Small intestine (tissue), 16 donors: ENCODE measurements at places on chromosomes 5 and 9. TPM values are rescaled to one million over a fixed set of nuclear protein-coding genes. Genes with fewer than 3 reads are reported as not detected.
A peak's percentile ranks its signal among the peaks of the same experiment; 100 is the strongest.

OR13C9 gene
- polyA plus RNA-seq, result not detected

DNA sequence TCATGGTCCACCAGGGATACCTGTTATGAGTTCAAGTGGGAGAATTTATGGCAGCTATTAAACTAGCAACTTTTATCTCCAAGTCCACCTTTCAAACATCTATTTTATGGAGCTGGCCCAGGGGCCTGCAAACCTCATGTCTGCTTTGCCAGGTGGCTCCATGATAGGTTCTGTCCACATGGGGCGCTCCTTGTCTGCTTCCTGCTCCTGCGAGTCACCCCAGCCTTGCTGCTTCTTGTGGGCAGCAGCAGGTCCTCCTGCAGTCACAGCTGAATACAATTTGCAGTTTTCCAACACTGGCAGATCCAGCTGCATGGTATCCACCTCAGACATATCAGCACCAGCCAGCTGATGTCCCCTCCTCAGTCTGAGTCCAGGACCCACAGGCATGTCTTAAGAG is 39.6 kb upstream of the FRRS1L start:
- DNase-seq, result peak; percentile 20

ZNF367 gene
- 0.54 TPM for polyA plus RNA-seq

HAVCR2 gene
- 2.3 TPM for polyA plus RNA-seq

DNA sequence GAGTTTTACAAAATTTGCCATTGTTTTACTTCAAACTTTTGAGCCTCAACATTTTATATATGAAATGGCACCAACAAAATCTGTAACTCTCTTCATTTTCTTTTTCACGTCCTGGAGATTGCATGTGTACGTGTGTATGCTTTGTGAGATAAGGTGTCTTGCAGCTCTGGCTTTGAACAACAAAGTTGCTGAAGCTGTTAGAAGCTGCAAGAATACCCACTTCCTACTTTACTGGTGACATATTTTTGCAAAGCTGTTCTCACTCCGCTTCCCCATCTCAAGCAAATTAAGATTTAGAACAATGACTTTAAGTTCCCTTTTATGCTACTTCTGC is 41.8 kb downstream of the FYB1 start:
- DNase-seq, result no peak

SH3GL2 gene
- not detected for polyA plus RNA-seq

MTMR12 gene
- polyA plus RNA-seq, result 19.2 TPM

- no peak for DNase-seq
These were observed 987 bp downstream of the FBXW5 start for GRCh38 chr9:136943291-136944211.

DNA sequence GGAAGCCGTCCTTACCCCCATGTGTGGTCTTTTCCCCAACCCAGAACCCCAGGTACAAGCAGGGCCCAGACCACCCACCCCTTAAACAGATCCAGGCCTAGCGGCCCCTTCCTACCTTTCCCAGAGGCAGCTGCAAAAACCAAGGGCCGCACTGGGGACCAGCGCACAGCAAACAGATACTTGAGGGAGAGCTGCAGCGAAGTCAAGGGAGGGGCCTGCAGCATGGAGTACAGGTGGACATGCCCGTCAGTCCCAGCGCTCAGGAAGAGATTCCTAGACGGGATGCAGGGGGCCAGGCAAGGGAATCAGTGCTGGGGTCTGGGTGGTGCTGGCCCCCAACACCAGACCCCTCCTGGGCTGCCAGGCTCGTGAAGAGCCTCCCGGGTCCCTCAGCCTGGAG is 22.5 kb downstream of the DYNC2I2 start:
- DNase-seq, result no peak

GRCh38 chr5:143471041-143471509 is 67.6 kb upstream of the NR3C1 start:
- DNase-seq, result no peak

ALDH7A1 gene
- polyA plus RNA-seq, result 34.9 TPM

GRCh38 chr9:136541179-136541578 is 4.7 kb downstream of the NOTCH1 start:
- no peak for DNase-seq

ZDHHC21 gene
- 3.2 TPM for polyA plus RNA-seq

DNA sequence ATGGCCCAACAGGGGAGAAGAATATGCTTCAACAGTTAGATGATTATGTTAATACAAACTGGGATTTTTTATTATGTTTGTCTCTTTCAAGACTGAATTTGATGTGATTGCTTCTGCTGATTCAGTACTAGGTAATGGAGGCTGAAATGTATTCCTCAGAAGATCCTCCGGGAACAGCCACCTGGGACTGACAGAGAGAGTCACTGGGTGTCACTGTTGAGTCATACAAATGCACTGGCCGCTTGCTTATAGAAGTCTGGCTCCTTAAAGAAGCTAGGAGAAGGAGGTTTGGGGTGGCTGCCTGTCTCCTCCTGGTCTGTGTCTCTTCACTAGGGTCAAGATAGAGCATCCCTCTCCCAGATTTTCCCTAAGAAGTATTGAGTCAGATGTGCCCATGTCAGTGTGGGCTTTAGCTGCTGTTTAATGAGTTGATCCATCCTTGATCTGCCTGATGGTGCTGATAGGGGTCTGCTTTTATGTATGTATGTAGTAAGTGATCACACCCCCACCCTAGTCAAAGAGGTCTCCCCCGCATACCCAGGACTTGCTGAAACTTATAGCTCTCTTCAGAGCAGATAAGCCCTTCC is 773.4 kb downstream of the BRINP1 start:
- peak; percentile 21 for DNase-seq

C1QTNF3 gene
- polyA plus RNA-seq, result 3.8 TPM

GZMA gene
- polyA plus RNA-seq, result 2.7 TPM
